ENCODE measurements at places on chromosomes 2 and 18.

- no peak for DNase-seq
These were observed 988 bp upstream of the KCNE4 start for GRCh38 chr2:223050900-223051504.

DNA sequence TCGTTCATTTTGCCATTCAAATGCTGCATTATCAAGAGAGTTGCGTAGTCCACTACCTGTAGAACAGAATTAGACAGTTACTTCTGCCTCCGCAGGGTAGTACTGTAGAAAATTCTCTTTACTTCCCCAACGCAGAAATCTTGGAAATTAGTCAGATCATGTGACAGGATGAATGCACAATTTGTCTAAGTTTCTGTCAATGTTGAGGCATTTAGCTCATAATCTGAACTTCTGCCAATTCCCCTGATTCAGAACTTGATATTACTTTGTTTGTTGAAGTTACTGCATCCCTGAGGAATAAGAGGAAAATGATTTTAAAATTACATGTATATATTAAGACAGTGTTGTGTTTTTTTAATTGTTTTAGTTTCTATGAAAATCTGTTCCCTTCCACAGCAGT is 83.4 kb downstream of the TTC27 start:
- DNase-seq = no peak

DNA sequence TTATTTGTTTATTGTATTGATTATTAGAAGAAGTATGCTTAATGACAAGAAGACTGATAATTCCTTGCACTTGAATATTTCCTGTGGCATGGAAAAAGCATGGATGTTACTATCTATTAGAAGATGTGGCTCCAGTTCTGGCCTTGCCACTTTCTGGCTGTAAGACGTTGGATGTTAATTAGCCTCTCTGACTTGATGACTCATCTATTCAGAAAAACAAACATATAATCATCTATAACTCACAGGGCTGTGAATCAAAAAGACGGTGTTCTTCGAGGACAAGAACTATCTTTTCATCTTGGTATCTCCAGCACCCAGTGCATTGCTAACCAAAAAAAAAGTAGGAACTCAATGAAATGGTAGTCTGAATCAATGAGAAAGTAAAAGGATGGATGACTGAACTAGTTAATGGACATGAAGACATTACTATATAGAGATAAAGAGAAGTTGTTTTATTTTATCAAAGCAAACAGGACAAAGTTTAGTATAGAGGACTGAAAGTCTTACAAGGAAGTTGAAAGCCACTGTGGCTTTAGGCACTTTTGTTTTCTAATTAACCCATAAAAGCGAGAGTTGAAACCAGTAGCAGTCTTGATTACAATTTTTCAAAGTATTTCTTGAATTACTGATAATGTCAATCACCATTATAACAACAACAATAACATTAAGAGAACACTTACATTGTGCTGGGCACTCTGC is 145.3 kb downstream of the RND3 start:
- no peak for DNase-seq

DNA sequence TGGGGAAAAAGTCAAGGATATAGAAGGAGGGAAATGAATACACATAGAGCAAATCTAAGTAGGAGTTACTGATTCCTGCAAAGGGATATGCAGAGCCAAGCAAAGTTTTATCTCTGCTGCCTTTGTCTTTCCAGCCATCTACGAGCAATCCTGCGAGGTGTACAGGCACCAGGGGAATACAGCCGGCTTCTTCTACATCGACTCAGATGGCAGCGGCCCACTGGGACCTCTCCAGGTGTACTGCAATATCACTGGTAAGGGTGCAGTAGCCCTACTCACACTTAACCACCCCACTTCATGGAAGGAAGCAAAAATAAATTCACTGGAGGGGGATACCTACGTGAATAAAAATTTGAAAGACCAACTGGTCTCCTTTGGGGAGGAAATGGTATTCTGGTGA is 584.6 kb downstream of the CNTNAP5 start:
- no peak for DNase-seq

DNA sequence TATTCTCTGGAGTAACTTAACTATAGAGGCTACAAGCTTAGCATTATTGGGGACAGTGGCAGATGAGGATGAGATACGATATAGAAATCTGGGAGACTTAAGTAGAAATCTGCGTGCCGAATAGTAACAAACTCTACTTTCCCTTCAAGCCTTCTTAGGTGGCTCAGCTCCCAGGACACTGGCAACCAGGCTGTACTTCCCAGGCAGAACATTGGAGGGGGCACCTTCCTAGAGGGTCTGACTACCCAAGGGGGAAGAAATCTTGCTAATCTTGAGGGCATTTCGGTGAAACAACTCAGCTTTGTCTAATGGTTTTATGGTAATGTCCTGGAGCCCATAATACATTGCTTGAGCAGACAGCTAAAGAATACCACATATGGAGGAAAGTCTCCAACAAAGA is 126.2 kb upstream of the DTNA start:
- DNase-seq = no peak

DNA sequence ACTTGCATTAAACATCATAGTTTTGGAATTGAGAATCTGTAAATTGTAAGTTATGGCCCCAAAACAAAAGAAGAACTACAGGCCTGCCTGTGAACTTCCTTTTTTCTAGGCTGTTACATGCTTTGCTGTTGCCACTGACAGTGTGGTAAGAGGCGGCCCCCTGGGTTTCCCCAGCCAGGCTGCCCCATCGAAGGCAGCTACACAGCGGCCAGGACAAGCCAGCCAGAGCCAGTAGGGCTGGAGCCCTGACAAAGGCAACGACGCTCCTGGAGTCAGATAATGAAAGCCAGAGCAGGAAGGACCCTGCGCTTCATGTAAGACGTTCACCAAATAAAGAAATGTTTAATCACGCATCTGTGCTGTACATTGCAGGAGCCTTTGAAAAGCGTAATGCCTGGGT is 55.0 kb downstream of the ANKRD44 start:
- DNase-seq = no peak

DNA sequence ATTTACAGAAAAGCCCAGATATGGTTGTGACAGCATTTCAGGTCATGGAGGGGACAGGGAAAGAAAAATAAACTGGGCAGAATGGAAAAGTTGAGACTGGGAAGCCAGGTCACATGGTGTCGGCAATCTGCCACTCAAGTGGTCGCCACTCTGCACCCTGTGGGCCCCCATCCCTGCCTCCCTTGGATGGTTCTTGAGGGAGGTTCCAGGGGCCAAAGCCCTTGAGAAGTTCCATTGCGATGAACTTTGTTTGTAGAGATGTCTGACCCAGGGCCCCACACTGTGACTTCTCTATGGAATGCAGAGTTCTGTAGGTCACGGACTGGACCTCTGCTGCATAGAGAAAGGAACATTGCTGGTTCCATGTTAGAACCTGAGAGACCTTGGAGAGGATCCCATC is 105.7 kb upstream of the SLC14A2 start:
- DNase-seq = no peak

- no peak for DNase-seq
These were observed 36.1 kb upstream of the NDUFV2 start for GRCh38 chr18:9066358-9066757.

DNA sequence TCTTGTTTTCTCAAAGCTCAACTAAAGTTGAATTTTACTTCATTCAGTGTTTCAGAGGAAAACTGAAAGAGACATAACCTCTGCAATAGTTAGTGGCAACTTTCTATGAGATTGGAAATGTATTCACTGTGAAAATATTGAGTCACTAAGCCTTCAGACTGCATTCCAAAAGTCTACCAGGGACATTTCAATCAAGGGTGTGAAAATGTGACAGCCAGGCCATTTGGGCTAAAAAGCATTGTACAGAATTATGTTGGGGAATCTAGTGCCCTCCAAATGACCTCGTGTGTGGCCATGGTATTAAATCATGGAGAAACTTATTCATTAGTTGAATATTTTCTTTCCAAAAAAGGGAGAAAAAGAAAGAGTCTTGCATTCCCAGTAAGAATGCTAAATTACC is 251.9 kb downstream of the GRB14 start:
- DNase-seq = no peak

DNA sequence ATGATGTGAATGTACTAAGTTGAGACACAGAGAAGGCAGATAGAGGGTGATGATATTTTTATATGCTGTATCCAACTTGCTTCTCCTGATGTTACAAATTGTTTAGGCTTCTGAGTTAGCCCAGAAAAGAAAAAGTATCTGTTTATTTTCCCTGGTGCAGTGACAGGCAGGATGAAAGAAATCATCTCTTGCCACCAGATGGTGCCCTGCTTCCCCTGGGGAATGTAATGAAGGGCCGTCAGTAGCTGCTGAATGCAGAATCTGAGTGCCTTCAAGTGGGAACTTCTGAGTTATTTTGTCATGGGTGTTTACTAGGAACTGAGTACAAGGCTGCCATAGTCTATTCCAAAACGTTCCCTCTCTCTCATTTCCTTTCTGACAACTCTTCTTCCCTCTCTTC is 525.6 kb downstream of the MBD2 start:
- DNase-seq = peak; percentile 72
